ENCODE measurements at places on chromosomes 1 and 21. TPM values are rescaled to one million over a fixed set of nuclear protein-coding genes. Genes with fewer than 3 reads are reported as not detected.

GRCh38 chr1:221620437-221621384 lies 121.2 kb downstream of the DUSP10 start:
- H3K4me3 ChIP-seq = no peak overlapping the region
- no peaks in the 10 kb centered on the region for H3K27me3 ChIP-seq
- H3K4me1 ChIP-seq = no peaks in the 10 kb centered on the region
- H3K36me3 ChIP-seq = no peaks in the 10 kb centered on the region
- H3K27ac ChIP-seq = no peak overlapping the region
- DNase-seq = no peak

Gene PADI4
- not detected for total RNA-seq

GRCh38 chr1:153626904-153627714 lies at the start of gene S100A13:
TSS of gene S100A13 (minus strand) at chr1:153627505. CDS start at chr1:153626472, 1,033 bp downstream.
- H3K27me3 ChIP-seq = no peaks in the 10 kb centered on the region
- peaks cover 25% of the 10 kb centered on the region for H3K4me1 ChIP-seq
- H3K36me3 ChIP-seq = peaks cover 7% of the 10 kb centered on the region
- peak within 1 kb of the TSS; percentile 61 for H3K4me3 ChIP-seq

DNA sequence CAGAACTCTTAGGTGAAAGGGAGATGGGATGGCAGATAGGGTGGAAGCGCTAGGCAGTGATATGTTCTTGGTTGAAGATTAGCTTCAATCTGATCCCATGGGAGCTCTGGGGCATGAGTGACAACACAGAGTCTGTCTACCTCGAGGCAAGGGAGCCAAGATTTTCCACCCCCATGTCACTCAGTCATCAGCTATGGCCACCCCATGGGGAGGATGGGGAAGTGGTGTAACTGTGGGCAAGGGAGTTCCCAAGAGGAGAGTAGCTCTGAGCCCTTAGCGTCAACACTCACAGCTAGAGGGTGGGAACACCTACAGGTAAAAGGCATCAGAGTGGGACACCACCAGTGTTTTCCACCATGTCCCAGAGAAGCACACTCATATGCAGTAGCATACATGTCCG lies 30.3 kb upstream of the C1QA start:
- DNase-seq = no peak
- H3K4me3 ChIP-seq = no peak overlapping the region
- no peaks in the 10 kb centered on the region for H3K4me1 ChIP-seq
- peaks cover 48% of the 10 kb centered on the region for H3K27me3 ChIP-seq

- H3K27me3 ChIP-seq = no peaks in the 10 kb centered on the region
- no peak overlapping the region for H3K27ac ChIP-seq
- no peak for DNase-seq
- H3K4me3 ChIP-seq = no peak overlapping the region
- no peaks in the 10 kb centered on the region for H3K36me3 ChIP-seq
Measured at GRCh38 chr1:209404577-209404976, 178.9 kb upstream of the CAMK1G start.

DNA sequence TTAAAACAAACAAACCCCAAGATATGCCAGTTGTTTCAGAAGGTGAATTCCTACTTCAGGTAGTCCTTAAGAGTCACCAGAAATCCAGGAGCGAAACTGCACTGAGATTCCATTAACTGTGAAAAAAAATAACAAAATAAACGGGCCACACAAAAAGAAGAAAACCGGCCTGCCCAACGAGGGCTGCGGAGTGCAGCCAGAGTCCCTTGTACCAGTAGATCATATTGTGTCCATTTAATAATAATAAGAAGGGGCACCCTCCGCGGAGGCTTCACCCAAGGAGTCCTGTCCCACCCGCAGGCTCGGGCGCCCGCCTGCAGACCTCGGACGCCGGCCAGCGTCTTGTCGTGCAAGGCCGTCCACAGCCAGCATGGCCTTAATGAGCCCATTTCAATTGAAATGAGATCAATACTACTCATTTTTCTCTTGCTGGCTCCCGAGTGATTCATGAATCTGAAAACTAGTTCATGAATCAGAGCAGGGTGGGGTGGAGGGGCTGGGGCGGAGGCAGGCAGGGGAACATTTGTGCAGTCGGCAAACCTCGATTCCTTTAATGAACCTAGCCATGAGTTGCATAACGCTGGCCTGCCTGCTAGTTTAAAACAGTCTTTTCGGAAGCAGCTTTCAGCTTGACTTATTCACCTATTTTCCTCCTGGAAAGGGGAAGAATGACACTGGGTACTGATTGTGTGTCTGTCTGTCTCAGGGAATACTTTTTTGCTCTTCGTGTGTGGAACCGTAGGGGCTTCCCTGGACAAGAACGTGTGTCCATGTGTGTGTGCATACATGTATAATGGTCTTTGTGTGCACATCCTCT lies 113.1 kb upstream of the IRF2BP2 start:
- peaks cover 41% of the 10 kb centered on the region for H3K4me1 ChIP-seq
- H3K27me3 ChIP-seq = no peaks in the 10 kb centered on the region
- no peaks in the 10 kb centered on the region for H3K36me3 ChIP-seq
- DNase-seq = peak; percentile 70

Gene ADAMTS5
- total RNA-seq = 2.1 TPM

Gene C1QC
- total RNA-seq = 50.6 TPM

Gene DTL
- 1.00 TPM for total RNA-seq

GRCh38 chr1:3336641-3337630 lies 117.5 kb upstream of the ARHGEF16 start:
- no peak for DNase-seq
- H3K4me1 ChIP-seq = peaks cover 57% of the 10 kb centered on the region
- no peaks in the 10 kb centered on the region for H3K27me3 ChIP-seq
- H3K27ac ChIP-seq = no peak overlapping the region
- no peaks in the 10 kb centered on the region for H3K36me3 ChIP-seq
- H3K4me3 ChIP-seq = no peak overlapping the region

- DNase-seq = no peak
- no peaks in the 10 kb centered on the region for H3K27me3 ChIP-seq
- no peak overlapping the region for H3K27ac ChIP-seq
Measured at GRCh38 chr1:145729666-145730436, 10.6 kb downstream of the CD160 start.

Gene AADACL4
- total RNA-seq = not detected

Gene GPA33
- total RNA-seq = 1.9 TPM

Gene HES4
- 30.1 TPM for total RNA-seq

Gene DNALI1
- 2.9 TPM for total RNA-seq

DNA sequence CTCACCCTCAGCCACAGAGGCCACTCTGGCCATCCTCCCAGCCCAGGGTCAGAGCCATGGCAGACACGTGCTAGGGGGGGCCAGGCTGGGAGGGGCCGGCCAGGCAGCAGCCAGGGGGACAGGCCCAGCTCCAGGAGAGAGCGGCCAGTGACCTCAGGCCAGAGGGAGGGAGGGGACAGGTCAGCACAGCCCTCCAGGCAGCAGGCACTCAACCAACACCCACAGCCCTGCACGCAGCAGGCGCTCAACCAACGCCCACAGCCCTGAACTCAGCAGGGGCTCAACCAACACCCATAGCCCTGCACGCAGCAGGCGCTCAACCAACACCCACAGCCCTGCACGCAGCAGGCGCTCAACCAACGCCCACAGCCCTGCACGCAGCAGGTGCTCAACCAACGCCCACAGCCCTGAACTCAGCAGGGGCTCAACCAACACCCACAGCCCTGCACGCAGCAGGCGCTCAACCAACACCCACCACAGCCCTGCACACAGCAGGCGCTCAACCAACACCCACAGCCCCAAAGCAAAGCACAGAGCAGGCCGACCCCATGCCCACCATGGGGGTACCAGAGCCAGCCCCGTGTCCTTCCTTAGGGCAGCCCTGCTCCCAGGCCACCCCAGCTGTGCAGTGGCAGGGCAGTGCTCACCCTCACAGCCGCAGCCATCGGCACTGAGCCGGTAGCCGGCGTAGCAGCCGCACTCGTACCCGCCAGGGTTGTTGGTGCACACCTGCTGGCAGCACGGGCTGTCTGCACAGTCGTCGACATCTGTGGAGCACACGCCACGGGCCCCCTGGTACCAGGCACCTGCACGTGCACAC lies 55.9 kb downstream of the ARHGEF16 start:
- no peaks in the 10 kb centered on the region for H3K4me1 ChIP-seq
- no peak for DNase-seq
- H3K4me3 ChIP-seq = no peak overlapping the region

Gene POMGNT1
- 117 TPM for total RNA-seq

- no peaks in the 10 kb centered on the region for H3K36me3 ChIP-seq
- H3K27ac ChIP-seq = no peak overlapping the region
- no peak overlapping the region for H3K4me3 ChIP-seq
- DNase-seq = no peak
Measured at GRCh38 chr21:44372616-44373015, 19.2 kb downstream of the TRPM2 start.

DNA sequence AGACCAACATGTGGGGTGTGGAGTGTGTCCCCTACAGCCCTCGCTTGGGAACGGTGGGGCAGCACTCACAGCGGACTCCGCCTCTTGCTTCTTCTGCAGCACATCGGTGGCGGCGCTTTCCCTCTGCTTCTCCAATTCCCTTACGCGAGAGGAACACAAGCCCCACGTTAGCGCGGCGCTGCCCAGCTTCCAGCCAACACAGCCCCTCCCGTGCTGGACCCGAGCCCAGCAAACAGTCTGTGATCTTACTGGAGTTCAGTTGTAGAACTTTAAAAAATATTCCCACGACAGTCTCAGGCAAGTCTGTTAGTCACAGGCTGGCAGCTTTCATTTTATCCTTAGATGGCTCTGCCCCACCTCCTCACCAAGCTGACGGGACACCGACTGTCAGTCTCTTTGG lies 13.6 kb downstream of the THAP3 start:
- no peak overlapping the region for H3K27ac ChIP-seq
- peak; percentile 89 for DNase-seq
- no peak overlapping the region for H3K4me3 ChIP-seq
- H3K36me3 ChIP-seq = peaks cover 94% of the 10 kb centered on the region
- no peaks in the 10 kb centered on the region for H3K4me1 ChIP-seq

DNA sequence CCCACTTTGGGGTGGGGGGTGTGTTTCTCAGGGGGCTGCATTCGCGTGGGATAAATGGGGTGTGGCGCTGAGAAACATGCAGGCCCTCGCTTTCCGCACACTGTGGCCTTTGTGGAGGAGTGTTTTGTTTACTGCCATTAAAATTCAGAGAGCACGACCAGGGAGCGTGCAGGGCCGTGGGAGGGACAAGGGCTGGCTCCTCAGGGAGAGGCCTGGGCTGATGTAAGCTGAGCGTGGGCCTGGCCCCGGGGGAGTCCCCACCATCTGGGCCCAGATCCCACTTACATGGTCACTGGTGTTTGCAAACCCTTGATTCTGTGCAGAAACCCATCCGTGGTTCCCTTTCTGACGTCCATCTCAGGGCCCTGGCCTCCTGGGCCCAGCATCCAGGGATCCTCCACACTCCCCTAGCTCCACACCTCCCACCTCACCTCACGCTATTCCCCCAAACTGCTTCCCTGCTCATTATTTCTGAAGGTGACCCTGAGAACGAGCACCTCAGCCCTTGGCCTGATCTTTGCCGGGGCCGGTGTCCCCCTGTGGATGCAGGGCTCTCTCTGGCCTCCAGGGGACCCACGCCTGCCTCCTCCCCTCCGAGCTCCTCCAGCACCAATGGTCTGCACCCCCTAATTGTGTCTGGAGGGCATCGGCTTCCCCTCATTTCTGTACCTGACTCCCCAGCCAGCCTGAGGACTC lies 92.5 kb upstream of the SIM2 start:
- DNase-seq = no peak
- no peak overlapping the region for H3K27ac ChIP-seq
- no peaks in the 10 kb centered on the region for H3K27me3 ChIP-seq
- no peaks in the 10 kb centered on the region for H3K4me1 ChIP-seq
- H3K36me3 ChIP-seq = no peaks in the 10 kb centered on the region
- no peak overlapping the region for H3K4me3 ChIP-seq
